ENCODE measurements at places on chromosomes 13 and 19.

- DNase-seq: peak; percentile 25
Observed at GRCh38 chr13:99985241-99985874, 3.8 kb downstream of the ZIC2 start.

DNA sequence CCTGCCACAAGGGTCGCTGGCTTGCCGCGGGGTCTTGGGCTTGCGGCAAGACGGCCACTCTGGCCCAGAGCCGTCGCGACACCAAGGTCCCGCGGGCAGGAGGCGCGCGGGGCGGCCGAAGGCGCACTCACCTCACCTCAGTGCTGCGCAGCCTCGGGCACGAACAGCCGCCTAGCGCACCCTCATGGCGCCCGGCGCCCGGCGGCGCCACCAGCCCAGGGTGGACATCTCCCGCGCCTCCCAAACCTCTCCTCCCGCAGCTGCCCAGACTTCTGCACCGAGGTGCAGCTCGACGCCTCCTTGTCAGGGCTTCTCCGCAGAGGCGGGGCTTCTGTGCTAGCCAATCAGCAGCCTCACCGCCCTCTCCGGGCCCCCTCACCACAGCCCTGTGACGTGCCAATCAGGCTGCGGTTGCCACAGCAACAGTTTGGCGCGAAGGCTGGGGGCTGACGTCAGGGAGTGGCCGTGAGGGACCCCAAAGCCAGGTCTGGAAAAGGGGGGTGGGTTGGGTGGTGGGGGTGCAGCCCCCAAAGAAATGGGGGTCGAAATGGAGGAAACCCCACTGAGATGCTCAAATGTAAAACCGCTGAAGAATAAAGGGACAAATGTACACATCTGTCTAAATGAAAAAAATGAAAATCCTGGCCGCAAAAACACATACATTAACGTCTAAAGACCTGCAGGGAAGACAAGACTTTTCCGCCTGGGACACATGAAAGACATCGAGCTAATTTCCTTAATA, at the start of the genes PEG3 and ZIM2:
Gene PEG3, minus strand, starts transcription at position 276 of the 742 bp plus-strand sequence. CDS start 16,071 bp downstream, outside the sequence.
Gene ZIM2, minus strand, starts transcription at position 276 of the 742 bp plus-strand sequence. CDS start 16,449 bp downstream, outside the sequence.
- no peak for DNase-seq

- DNase-seq: no peak
Observed at GRCh38 chr13:107824635-107825034, 390.7 kb downstream of the LIG4 start.

DNA sequence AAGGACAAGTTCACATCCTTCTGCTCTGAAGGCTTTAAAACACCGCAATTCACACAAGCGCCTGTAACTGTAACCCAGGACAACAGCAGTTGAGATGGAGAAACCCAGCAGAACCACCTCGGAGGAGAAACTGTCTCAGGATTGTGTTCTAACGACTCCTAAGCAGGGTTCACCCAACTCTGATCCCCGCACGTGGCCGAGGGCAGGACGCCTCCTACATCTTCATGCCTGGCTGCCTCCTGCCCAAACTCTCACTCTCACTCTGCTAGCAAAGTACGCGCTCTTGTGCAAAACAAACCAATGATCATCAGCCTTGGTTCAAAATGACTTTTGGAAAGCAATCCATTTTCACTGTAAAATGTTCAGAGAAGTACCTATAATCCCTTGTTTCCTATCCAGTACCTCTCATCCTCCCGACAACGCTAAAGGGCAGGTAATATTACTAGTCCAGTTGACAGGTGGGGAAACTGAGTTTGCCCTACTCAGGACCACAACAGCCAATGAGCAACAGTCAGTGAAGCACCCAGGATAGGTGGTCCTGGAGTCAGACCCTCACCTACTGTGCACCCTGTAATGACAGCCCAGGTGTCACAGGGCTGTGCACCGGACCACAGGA, 25.6 kb downstream of the EPS15L1 start:
- no peak for DNase-seq

GRCh38 chr13:55788548-55788947, 1352.2 kb upstream of the PRR20A start:
- no peak for DNase-seq

- DNase-seq: peak; percentile 73
Observed at GRCh38 chr19:495402-496111, 729 bp upstream of the MADCAM1 start.

DNA sequence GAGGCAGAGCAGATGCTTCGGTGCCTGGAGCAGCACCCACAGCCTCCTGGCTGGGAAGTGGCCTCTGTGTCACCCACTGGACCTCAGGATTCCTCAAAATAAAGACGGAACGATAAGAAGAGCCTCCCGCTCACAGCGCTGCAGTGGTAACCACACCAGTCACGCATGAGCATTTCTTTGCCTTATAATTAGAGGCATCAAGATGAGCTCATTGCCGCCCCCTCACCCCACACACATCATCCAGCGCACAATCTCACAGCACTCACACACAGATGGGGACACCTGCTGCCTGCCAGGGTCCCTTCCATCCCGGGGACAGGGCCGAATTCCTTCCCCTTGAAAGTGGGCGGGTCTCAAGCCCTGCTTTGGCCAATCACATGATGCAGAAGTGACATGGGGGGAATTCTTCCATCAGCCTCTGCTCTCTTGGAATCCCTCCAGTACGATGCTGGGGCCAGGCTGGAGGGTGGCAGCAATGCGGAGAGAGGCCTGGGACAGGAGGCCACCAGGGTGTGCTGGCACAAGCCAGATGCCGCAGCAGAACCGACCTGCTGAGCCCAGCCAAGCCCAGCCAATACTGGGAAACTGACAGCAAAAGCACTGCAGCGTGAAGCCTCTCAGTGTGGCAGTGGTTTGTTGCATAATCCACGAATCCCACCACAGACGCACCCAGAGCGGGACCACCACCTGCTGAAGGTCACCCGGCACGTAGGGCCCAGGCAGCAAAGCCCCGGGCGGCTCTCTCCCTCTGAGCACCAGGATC, 16.0 kb downstream of the PIP5K1C start:
- no peak for DNase-seq

DNA sequence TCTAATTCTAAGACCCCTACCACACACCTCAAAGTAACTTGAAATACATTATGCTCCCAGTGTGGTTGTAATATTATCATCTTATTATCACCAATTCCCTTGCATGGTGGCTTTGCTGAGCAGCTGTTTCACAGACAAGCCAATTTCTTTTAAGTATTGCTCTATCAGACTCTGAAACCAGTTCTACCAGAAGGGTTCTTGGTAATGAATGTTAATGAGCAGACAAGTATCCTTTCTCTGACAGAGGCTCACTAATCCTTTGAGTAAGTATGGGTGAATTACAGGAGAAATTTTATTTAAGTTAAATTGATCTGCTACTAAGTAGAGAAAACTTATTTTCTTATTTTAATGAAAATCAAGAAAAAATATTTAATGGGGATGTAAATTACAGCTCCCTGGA, 326.0 kb downstream of the GPC6 start:
- DNase-seq: no peak

Measured in stimulated activated naive CD8-positive, alpha-beta T cell treated with anti-CD3 and anti-CD28 coated beads, Interleukin-15, Interleukin-2, amounts not matched to agents 100 U/mL and 50 U/mL, for 24 hours (primary cell).